ENCODE measurements at places on chromosomes 3 and 15.

DNA sequence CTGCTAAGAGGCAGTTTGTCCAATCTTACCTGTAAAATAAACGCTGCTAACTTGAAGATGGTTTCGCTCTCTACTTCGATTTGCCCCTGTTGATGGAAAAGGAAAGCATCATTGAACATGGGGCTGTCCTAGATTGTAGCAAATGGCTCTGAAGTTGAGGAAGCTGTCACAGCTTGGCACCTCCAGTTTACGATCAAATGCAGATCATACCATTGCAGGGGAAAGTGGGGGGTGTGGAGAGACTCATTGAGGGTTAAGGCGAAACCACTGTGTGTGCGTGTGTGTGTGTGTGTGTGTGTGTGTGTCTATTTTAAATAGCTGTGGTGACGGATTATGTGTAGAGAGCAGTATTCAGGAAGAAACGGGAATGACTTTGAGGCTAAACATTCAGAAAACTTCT lies 127.6 kb upstream of the LMOD3 start:
- no peak for DNase-seq

DNA sequence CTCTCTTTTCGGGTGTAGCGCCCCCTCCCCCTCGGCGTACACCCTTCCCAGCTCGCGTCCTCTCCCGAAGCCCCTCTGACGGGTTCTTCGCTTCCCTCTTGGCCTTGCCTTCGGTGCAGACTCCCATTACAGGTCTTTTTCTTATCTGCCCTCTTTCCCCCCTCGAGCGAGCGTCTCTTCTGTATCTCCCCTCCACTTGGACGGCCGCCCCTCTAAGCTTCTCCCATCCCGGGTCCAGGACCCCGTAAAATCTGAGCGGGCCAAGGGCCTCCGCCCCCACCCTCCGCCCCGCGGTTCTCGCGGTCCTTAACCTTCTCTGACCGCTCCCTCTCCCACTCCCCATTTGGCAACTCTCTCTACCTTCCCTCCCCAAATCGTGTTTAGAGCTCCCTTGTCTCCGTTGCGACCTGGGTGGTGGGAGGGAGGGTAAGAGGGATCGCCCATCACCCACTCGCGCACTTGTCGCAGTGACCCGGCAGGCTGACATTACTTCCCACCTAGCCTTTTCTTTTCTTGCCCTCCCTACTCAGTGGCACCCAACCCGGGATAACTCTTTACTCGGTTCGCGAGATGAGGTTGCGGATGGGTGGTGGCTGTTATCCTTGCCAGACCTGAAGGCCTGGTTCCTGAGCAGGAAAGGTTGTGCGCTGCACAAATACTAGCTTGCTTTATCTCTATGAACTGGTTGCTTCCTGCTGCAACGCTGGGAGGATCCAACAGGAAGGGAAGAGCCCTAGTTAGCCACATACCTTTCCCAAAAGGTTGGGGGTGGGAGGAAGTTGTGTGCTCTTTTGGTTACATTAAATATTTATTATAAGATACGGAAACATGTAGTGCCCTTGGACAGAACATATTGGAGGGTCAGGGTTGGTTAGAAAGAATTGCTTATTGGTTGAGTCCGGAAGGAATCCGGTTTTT lies 922 bp downstream of the RAB11A start:
- peak; percentile 33 for DNase-seq

DNA sequence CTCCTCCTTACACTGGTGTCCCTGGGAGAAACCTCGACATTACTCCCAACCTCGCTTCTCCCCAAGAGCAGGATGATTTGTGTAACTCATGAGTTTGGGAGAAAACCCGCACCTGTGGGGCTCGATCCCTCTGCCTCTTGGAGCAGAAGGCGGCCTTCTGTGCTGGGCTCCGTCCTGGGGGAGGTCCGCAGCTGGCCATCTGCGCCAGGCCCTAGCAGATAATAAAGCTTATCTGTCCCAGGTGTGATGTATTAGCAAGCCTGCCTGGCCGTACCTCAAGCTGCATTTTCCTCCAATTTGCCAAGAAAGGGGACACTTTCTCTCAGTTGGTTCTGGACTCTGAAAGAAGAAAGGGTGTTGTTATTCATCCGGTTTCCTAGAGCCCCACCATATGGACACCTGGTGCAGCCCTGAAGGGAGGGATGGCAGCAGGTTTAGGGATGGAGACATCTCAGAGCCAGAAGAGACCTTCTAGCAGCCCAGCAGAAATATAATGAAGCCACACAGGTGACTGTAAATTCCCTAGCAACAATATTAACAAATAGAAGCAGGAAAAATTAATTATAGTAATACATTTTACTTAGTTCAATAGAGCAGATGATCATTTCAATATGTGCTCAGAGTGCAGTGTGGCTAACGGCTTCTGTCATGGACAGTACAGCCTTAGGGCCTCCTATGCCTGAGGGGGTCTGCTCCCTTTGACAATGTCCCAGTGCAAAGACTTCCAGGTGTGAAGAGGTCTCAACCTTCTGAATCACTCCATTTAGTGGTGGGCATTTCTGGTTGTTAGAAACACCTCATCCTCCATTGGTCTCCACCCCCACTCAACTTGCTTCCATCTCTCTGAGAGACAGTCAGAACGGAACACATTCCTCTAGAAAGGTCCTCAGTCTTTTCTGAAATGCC lies 94.8 kb downstream of the CPN2 start:
- DNase-seq = no peak

DNA sequence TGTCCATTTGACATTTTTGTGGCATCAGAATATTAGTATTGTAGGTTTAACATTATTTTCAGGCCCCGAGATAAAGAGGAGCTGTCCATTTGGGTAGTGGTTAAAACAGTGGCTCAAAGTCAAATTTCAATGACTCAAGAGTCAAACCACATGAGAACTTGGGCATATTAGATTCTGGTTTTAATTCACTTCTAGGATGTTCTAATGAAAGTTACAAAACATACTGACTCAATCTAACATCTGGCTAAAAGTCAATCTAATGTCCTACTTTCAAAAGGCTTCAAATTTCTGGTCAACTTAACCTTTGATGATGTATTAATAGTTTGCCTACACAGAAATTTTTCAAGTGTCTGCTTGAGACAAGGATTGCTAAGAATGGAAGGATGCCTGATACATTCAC lies 112.4 kb downstream of the ABI3BP start:
- peak; percentile 36 for DNase-seq

GRCh38 chr3:187024536-187025226 lies 94.4 kb downstream of the ST6GAL1 start:
- DNase-seq = no peak

DNA sequence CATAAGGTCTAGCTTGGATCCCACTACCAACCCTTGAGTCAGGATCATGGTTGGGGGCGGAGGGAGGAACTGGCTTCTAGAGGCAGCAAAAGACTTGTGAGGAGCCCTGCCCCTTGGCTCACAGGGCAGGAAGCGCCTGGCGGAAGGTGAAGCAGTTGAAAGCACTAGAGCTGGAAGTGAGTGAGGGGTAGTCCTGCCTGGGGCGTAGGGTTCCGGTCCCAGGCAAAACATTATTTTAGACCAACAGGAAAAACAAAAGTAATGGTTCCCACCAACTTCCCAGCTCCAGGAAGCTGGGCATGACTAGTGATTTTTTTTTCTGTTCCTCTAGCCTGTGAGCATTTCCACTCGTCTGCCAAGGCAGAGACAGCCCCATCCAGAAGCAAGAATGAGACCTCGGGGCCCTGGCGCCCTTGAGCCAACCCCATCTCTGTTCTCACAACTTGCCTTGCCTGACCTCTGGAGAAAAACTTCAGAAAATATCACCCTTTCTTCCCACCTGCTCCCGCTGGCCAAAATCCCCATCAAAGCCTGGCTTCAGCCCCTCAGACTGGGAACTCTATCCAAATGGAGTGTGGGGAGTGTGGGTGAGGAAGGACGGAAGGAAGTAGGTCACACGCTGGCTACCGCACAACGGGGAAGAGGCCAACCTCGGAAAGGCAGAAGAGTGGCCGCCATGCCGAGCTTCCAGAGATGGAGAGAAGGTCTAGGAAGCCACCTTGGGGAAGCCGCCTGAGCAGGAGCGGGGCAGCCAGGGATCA lies 57.5 kb downstream of the RBPMS2 start:
- no peak for DNase-seq

- DNase-seq = no peak
These were observed 5.4 kb upstream of the P4HTM start for GRCh38 chr3:48984663-48985062.

DNA sequence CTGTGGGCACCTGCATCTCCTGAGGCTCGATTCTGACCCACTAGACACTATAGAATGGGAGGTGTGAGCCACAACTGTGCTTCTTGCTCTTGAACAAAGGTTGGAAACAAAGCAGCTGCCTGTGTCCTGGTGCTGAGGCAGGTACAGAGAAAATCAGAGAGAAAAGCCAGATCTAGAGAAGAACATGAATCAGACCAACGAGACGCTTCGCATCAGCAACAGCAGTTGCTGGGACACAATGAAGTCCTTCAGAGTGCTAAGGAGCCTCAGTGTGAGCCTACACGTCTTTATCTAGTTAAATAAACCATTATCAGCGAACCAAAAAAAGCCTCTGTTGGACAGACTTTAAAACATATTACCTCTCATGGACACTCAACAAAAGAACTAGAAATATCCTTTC lies 86.3 kb upstream of the MEX3B start:
- no peak for DNase-seq

- DNase-seq = peak; percentile 5
These were observed 73.2 kb downstream of the CHDH start for GRCh38 chr3:53773021-53773436.

DNA sequence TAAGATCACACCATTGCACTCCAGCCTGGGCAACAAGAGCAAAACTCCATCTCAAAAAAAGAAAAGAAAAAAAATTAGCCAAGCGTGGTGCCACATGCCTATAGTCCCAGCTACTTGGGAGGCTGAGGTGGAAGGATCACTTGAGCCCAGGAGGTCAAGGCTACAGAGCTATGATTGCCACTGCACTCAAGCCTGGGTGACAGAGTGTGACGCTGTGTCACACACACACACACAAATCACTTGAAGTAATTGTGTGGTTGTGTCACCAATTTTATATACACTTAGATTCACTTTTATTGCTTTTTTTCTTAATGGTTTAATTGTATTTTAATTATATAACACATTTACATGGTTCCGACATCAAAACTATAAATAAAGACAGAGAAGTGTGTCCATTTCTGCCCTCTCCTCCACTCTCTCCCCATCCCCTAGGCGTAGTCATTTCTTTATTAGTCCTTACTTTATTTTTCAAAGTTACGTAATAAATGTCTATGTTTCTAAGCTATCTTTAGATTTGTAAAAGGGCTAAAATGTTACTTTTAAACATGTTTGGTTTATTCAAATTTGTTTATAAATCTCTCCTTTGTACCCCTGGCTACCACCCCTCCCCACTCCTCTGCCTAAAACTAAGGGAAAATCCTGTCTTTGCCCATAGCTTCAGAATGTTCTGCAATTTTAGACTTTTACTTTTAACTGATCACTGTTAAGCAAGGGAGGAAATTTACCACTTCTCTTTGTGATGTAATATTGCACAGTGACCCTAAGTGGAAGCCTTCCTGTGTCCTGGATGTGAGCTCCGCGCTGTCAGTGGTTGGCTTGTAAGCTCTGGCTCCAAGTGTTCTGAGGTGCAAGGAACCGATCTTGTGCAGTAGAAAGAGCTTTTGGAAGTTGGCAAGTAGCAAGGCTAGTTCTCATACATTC lies 10.8 kb upstream of the VILL start:
- no peak for DNase-seq

DNA sequence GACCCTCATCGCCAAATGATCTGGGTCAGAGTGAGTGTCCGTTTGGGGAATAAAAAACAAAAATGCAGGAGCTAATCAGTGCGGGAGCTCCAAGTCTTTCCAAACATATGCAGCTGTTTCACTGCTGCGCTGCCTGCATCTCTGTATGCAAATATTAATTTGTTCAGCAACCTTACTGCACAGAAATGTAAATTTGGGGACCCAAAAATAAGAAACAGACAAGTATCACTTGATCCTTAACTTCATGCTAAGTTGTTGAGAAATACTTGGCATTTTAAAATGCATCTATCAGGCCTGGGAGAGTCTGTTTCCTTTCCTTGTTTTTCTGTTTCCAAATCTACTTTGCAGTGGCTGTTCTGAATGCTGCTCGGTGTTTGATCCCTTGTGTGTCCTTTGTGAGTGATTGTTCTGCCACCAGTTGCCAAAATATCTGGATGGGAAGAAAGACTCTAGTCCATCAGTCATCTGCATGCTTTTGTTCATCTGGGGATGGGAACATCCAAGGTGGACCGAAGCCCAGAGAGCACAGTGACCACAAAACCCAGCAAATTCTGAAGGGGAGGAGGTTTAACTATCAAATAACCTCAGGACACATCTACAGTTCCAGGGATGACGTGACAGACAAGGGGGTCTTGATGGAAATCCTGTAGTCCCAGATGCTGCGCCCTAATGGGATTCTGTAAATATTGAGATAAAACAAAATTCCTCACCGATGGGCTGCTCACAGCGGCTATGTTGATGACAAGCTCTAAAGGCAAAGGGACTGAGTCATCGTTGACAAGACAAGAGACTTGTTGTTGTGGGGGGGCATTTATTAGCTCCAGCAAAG lies 199.5 kb upstream of the WNT5A start:
- DNase-seq = peak; percentile 28

DNA sequence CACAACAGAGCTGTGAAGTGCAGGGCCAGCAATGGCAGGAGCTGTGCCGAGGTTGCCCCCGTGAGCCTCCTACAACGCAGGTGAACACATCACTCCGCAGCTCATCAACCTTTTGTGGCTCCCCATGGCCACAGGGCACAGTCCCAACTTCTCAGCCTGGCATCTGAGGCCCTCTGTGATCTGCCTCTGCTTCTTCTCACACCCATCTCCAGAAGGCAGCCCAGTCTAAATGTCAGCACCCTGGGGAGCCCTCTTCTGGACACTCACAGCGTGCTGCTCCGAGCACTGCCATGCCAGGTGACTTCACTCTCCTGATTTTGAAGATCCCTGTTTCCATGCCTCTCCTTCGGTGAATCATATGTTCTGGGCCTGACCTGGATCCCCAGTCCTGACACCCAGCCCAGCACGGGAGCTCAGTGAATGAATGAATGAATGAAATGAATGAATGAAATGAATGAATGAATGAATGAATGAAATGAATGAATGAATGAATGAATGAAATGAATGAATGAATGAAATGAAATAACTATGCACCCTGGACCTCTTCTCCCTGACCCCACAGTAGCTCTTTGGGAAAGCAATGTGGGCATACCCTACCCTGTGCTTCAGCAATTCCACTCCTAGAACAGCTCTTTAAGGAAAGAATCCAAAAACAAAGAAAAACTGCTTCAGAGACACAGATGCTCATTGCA lies 17.9 kb upstream of the SKIC8 start:
- peak; percentile 36 for DNase-seq

Measured in myocyte (in vitro differentiated cells).